ENCODE measurements at places on chromosomes 7 and 10.

GRCh38 chr10:47379445-47379785 is 4.7 kb downstream of the ZNF488 start:
- DNase-seq: no peak

DNA sequence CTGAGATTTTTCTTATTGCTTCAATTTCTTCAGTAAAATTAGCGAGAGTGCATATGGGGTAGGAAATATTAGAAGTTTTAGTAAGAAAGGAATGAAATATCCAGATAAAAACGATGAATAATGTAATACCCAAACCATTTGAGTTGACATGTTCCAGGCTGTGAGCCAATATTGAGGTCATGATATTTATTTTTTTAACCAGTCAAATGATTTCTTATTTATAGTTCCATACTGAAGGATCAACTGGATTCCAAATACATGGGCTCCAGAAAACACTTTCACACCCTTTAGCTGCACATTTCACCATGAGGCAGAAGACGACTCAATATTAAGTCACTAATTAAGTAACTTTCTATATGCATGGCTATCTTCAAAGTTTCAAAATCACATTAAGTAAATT is 312.5 kb downstream of the PPP1R3A start:
- DNase-seq: no peak

DNA sequence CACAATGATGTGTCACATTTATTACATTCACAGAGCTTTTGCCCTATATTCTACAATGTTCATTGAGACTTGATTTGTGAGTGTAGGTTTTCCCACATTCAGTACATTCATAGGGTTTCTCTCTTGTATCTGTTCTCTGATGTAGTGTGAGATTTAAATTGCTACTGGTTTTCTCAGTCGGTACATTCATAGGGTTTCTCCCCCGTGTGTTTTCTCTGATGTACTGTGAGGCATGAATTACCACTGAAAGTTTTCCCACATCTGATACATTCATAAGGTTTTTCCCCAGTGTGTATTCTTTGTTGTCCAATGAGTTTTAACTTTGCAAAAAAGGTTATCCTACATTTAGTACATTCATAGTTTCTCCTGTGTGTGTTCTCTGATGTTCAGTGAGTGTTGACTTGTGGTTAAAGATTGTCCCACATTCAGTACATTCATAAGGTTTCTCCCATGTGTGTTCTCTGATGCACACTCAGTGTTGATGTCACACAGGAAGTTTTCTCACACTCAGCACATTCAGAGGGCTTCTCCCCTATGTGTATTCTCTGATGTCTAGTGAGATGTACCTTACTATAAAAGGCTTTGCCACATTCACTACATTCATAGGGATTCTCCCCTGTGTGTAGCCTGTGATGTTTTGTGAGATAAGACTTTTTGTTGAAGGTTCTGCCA is 63.0 kb downstream of the ZNF248 start:
- no peak for DNase-seq

- no peak for DNase-seq
Measured at GRCh38 chr10:28300027-28300426, 2.8 kb downstream of the MPP7 start.

- no peak for DNase-seq
Measured at GRCh38 chr7:140672382-140673062, at the start of gene ADCK2. TSS of gene ADCK2 (plus strand) at chr7:140672945. CDS start at chr7:140673331, 386 bp downstream.

- no peak for DNase-seq
Measured at GRCh38 chr10:123821136-123821535, 70.5 kb downstream of the CPXM2 start.

GRCh38 chr10:3935933-3936359 is 150.9 kb upstream of the KLF6 start:
- DNase-seq: no peak

DNA sequence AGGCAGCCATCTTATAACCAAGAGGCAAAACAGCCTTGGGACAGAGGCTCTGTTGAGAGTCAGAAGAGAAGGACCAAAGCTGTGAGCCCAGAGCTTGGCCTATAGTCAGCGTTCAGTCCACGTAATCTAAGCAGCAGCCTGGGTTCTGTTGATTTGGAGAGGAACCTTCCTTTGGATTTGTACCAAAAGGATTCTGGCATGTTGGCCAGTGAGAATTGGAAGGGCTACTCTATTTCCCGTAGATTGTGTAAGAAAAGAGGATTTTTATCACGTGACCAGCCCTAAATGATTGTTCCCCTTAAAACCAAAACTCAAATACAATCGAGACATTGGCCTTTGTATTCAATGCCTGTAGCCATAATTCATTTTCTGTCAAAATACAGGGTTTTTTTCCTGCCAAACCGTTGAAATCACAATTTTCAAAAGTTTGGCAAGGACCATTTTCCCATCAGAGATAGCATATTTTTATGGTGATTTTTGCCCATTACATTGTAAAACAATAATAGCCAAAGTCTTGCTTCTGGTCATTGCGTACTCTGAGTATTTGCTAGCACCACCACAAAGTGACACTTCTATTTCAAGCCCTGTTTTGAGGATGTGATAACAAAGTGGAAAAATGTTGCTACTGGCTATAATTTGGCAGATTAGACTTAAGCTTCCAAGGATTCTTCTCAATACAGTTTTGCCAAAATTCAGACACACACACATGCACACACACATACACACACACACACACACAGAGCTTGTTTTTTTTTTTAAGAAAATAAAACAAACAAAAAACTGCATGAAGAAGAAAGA is 23.1 kb upstream of the BMPER start:
- no peak for DNase-seq

Measured in DMS 273 treated with DMSO at 0.1 percent for 48 hours (cell line).